Smooth muscle cell of trachea (primary cell): ENCODE measurements at places on chromosomes 12 and 14. TPM values are rescaled to one million over a fixed set of nuclear protein-coding genes. Genes with fewer than 3 reads are reported as not detected.

KRT72 gene
- total RNA-seq: not detected in 2 replicates

UBE3B gene
- total RNA-seq: 68.5 and 81.9 TPM in 2 replicates

OVCH1 gene
- 0.15 and 0.83 TPM in 2 replicates for total RNA-seq

TCL1B gene
- not detected in 2 replicates for total RNA-seq

NKX2-1 gene
- not detected in 2 replicates for total RNA-seq

VPS33A gene
- 24.8 and 26.8 TPM in 2 replicates for total RNA-seq

WNT1 gene
- not detected in 2 replicates for total RNA-seq

NUAK1 gene
- 3.2 and 4.5 TPM in 2 replicates for total RNA-seq

PAPLN gene
- 8.4 and 12.2 TPM in 2 replicates for total RNA-seq

LALBA gene
- total RNA-seq: not detected in 2 replicates

FLRT2 gene
- total RNA-seq: 6.4 and 15.5 TPM in 2 replicates

SALL2 gene
- total RNA-seq: 4.2 and 6.0 TPM in 2 replicates

CDKN3 gene
- total RNA-seq: 5.5 and 115 TPM in 2 replicates
